MV-4-11 (cell line): ENCODE measurements at places on chromosomes 5 and 9.
A peak's percentile ranks its signal among the peaks of the same experiment; 100 is the strongest.

DNA sequence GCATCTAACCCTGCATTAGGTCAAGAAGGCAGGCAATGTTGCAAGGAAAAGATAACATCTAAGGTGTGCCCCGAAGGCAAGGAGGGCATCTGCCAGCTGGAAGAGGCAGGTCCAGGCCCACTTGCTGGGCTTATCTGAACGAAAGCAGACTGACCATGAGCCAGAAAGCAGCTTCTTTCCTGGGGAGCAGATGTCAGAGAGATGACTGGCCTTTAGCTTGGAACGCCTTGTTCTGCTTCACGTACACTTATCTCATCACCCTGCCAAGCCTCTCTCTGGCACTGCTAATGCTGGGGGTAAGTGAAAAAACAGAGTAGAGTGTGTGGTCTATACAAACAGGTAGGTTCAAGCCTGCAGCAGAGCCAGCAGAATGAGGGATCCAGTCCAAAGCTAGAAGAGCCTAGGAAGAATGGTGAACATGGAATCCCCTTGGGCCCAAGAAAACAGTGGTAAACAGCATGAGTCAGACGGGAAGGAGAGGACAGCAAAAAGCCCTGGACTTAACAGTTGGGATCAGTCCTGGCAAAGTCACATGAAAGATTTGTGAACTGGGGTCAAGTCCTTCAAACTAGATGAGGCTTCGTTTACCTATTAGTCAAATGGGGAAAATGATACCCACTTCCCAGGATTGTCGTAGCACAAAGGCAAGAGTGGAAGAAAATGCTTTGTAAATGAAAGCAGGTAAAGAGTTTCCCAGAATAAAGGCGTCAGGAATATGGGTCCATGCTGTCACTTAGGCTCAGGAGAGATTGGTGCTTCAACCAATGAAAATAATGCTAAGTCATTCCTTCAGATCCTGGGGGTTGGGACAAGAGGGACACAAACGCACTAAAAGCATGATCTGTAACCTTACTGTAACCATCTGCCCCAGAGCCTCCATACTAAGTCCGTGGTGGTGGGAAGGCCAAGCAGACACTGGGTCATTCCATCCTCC lies 200.9 kb downstream of the SLIT3 start:
- DNase-seq: no peak

DNA sequence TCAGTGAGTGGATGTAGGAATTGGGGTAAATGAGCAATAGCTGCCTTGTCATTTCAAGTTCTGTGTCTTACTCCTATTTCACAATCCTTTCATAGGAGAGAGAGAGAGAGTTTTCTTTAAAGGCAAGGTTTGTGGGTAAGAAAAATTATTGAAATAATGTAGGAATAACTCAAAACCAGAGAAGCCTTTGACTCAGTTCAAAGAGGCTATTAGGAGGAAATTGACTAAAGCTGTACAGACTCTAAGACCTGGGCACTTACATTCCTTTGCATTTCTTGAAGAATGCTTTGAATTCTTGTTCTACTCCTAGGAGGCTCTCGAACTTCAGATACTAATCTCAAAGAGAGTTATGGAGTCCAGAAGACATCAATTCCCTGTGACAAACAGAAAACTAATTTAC lies 257.1 kb downstream of the FBXL7 start:
- no peak for DNase-seq

DNA sequence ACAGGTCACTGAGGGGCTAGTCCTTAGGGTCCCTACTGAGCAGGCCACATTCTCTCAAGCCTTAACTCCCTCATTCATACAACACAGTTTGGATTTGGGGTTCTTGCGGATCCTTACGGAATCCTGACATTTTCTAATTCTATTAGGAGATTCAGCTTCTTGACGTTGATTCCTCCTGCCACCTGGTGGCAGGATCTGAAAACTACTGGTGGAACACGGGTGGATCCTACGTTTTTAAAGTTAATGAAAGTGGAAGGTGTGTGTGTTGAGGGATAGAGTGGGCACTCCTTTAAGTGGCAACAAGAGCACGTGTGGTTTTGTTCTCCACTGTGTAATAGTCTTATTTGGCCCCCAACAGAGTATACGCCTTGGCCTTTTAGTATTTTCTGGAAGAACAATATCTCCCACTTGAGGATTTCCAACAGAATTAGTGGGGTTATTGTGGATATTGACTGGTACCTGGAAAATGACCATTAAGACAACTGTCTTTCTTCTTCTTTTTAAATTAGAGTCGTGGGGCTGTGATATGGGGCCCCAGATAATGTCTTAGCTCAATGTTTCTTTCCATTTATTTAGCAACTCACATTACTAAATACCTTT lies 25.2 kb downstream of the SLC28A3 start:
- DNase-seq: peak; percentile 42

- DNase-seq: no peak
Measured at GRCh38 chr5:57437976-57438805, 44.4 kb downstream of the ACTBL2 start.

DNA sequence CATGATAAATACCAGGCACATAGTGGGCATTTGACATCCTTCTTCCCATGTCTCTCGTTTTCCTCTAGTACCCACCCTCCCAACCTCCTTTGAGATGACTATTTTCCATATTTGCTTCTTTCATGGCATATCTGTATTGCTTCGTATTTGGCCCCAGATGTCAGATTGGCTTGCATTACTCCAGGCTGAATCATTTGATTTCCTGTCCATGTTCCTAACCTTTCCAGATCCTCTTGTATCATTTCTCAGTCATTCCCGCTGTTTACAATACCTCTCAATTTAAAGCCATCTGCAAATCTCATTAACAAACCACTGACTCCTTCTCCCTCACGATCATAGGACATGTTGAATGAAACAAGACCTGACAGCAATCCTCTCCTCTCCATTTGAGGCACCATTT lies 19.9 kb downstream of the MTX3 start:
- DNase-seq: no peak

GRCh38 chr9:33043671-33044070 lies 18.6 kb downstream of the DNAJA1 start:
- peak; percentile 6 for DNase-seq

GRCh38 chr5:1525624-1526189 lies 1.9 kb upstream of the LPCAT1 start:
- no peak for DNase-seq

- DNase-seq: no peak
Measured at GRCh38 chr9:91803151-91803940, 146.7 kb downstream of the ROR2 start.
